ENCODE measurements at places on chromosomes 16 and 17.

GRCh38 chr16:78684030-78684611 is 584.7 kb downstream of the WWOX start:
- no peak for DNase-seq

DNA sequence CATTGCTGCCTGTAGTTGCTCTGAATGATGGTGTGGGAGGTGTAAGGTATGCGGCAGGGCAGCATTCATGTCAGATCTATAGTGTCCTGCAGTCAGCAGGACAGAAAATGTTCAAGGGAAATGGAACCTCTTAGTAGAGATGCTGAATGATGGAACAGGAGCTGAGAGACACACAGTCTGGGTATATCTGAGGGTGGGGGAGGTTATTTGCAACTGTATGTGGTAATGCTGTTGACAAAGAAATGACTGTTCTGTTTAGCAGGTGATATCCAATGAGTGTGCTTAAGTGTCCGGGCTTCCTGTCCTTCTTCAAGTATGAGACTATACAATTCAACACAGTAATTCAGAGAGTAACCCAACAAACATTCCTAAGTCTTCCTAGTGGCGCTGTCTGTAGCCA is 46.6 kb downstream of the STH start:
- DNase-seq, result no peak

- DNase-seq, result no peak
Measured at GRCh38 chr16:87002717-87003413, 314.3 kb downstream of the C16orf95 start.

- no peak for DNase-seq
Measured at GRCh38 chr17:20967776-20968175, 75.0 kb downstream of the USP22 start.

- DNase-seq, result no peak
Measured at GRCh38 chr16:12447556-12447955, 356.1 kb downstream of the CPPED1 start.

- DNase-seq, result no peak
Measured at GRCh38 chr17:67403065-67403464, 26.0 kb downstream of the PITPNC1 start.
